ENCODE measurements at places on chromosomes 11 and 22. TPM values are rescaled to one million over a fixed set of nuclear protein-coding genes. Genes with fewer than 3 reads are reported as not detected.

The GSTT4 gene
- total RNA-seq: not detected

DNA sequence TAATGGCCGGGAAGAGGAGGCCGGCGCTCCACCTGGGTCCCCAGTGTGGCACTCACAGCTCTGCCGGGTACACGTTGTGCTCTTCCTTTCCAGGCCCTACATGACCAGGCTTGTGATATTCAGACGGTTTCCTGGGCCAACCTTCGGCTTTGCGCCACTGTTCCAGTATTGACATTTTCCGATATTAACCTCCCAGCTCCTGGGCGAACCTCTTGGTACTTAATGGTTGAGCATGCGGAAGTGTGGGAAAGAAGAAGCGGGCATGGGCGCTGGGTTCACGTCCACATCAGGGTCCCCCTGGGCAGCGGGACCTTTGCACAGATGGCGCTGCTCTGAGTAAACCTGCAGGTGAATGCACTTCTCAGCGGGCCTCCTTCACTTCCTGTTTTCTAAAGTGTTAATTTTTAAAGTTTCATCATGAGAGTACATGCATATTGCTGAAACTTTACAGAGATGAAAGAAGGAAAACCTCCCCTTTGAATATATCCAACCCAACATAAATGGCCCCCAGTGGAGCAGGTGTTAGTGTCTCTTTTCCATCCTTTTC lies 286.7 kb downstream of the TBC1D22A start:
- no peak for DNase-seq
- H3K27ac ChIP-seq: peak overlapping the region; percentile 1
- H3K4me3 ChIP-seq: no peak overlapping the region
- H3K4me1 ChIP-seq: peaks cover 40% of the 10 kb centered on the region
- peaks cover 9% of the 10 kb centered on the region for H3K36me3 ChIP-seq
- no peaks in the 10 kb centered on the region for H3K27me3 ChIP-seq

GRCh38 chr22:42621505-42622002 lies 6.9 kb upstream of the POLDIP3 start:
- peak overlapping the region; percentile 54 for H3K27ac ChIP-seq
- H3K4me1 ChIP-seq: peaks cover 12% of the 10 kb centered on the region
- H3K27me3 ChIP-seq: no peaks in the 10 kb centered on the region
- peaks cover 6% of the 10 kb centered on the region for H3K36me3 ChIP-seq
- DNase-seq: peak; percentile 84

GRCh38 chr11:32830413-32830738 lies 649 bp downstream of the PRRG4 start:
- H3K4me3 ChIP-seq: peak overlapping the region; percentile 83
- DNase-seq: no peak
- H3K4me1 ChIP-seq: peaks cover 17% of the 10 kb centered on the region
- no peaks in the 10 kb centered on the region for H3K36me3 ChIP-seq
- peak overlapping the region; percentile 89 for H3K27ac ChIP-seq

The CRACR2B gene
- total RNA-seq: 10.3 TPM

GRCh38 chr11:19117760-19118097 lies 761 bp downstream of the ZDHHC13 start:
- peaks cover 4% of the 10 kb centered on the region for H3K27me3 ChIP-seq
- peak overlapping the region; percentile 94 for H3K4me3 ChIP-seq
- peak overlapping the region; percentile 87 for H3K27ac ChIP-seq
- no peak for DNase-seq
- H3K36me3 ChIP-seq: peaks cover 11% of the 10 kb centered on the region

The PTPN5 gene
- total RNA-seq: 0.48 TPM

The ZP1 gene
- not detected for total RNA-seq

DNA sequence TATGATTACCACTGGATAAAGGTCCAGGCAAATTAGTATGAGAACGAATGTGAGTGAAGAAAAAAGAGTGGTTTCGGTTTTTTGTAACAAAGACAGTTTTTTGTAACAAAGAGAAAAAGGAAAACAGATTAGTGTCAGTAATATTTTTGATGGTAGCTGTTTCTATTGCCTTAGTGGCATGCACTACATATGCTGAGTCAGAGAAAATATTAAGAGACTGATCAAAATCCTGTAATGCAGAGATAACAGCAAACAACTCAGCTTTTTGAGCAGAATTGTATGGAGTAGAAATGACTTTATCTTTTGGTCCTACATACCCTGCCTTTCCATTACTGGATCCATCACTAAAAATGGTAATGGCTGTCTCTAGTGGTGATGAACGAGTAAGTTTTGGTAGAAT lies 22.7 kb upstream of the MTNR1B start:
- H3K36me3 ChIP-seq: peaks cover 4% of the 10 kb centered on the region
- H3K4me3 ChIP-seq: no peak overlapping the region
- peaks cover 10% of the 10 kb centered on the region for H3K4me1 ChIP-seq
- H3K27ac ChIP-seq: no peak overlapping the region

The MRPL21 gene
- 67.0 TPM for total RNA-seq

The MYBPC3 gene
- total RNA-seq: 1.8 TPM

The ANKRD13D gene
- 70.5 TPM for total RNA-seq

GRCh38 chr22:24494167-24494527 lies 985 bp upstream of the UPB1 start:
- peaks cover 17% of the 10 kb centered on the region for H3K4me1 ChIP-seq
- peak overlapping the region; percentile 44 for H3K4me3 ChIP-seq
- H3K27me3 ChIP-seq: peaks cover 59% of the 10 kb centered on the region

The TRIM51 gene
- not detected for total RNA-seq

The C11orf42 gene
- not detected for total RNA-seq

The SMIM38 gene
- 0.52 TPM for total RNA-seq

DNA sequence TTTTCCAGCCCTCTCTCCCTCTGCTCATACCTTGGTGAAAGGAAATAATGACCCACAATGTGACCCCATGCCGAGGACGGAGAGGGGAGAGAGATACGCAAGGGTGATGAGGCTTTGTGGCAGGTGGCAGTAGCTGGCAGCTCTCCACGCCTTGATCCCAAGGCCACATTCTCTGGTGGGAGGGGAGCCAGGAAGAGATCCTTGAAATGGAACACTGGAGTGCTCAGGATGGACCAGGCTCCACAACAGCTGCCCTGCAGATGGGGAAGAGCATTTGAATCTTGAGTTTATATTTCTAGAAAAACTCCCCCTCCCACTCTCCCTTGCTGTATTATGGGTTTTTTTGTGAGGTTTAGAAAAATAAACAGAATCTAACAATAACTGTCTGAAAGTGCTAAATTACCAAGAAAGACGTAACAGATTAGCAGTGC lies 61.6 kb upstream of the CDON start:
- no peak overlapping the region for H3K4me3 ChIP-seq
- no peak overlapping the region for H3K27ac ChIP-seq
- H3K27me3 ChIP-seq: peaks cover 2% of the 10 kb centered on the region
- DNase-seq: no peak

- no peak overlapping the region for H3K27ac ChIP-seq
- DNase-seq: no peak
- H3K4me1 ChIP-seq: peaks cover 6% of the 10 kb centered on the region
- no peaks in the 10 kb centered on the region for H3K36me3 ChIP-seq
- H3K4me3 ChIP-seq: no peak overlapping the region
Measured at GRCh38 chr22:24937114-24937513, 9.4 kb downstream of the LHFPL7 start.

The CD248 gene
- total RNA-seq: 31.9 TPM

DNA sequence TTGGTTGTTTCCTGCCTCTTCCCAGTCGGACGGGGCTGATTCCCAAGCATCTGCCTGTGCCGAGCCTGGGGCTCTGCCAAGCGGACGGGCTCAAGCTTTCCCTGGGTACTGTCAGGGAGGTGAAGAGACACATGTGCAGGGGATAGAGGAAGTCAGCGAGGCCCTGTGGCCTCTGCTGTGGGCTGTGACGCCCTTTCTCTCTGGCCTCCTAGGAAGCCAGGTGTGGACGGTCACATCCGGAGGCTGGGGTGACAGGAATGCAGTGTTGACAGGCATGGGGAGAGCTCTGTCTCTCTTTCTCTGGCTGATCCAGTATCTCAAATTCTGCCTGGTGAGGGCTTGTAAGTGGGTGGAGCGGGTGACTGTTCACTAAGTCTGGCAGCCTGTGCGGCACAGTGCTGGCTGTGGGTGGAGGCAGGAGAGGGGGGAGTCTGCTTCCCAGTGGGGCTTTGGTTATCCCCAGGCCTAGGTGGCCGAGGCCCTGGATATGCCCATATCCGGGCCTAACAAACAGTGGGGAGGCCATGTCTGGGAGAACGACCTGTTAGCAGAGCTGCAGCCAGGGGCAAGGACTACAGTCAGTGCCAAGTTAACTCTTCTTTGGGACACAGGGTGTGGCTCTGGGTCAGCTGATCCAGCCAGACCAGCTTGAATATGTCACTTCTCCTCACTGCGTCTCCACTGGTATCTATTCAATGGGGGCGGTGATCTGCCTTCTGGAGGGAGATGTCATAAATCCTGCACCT lies 1.9 kb downstream of the KCTD17 start:
- H3K4me3 ChIP-seq: peak overlapping the region; percentile 87
- no peak overlapping the region for H3K27ac ChIP-seq
- H3K36me3 ChIP-seq: no peaks in the 10 kb centered on the region
- DNase-seq: peak; percentile 58
- H3K4me1 ChIP-seq: peaks cover 12% of the 10 kb centered on the region

The OR1S1 gene
- total RNA-seq: not detected

GRCh38 chr22:38860283-38861169 lies 11.5 kb downstream of the CBX6 start:
- H3K27ac ChIP-seq: no peak overlapping the region
- H3K36me3 ChIP-seq: no peaks in the 10 kb centered on the region
- H3K4me1 ChIP-seq: peaks cover 11% of the 10 kb centered on the region
- no peak overlapping the region for H3K4me3 ChIP-seq
- DNase-seq: no peak
- H3K27me3 ChIP-seq: no peaks in the 10 kb centered on the region

- H3K27ac ChIP-seq: peak overlapping the region; percentile 56
- peak overlapping the region; percentile 44 for H3K4me3 ChIP-seq
- H3K27me3 ChIP-seq: no peaks in the 10 kb centered on the region
- peaks cover 36% of the 10 kb centered on the region for H3K36me3 ChIP-seq
- DNase-seq: no peak
Measured at GRCh38 chr22:24380220-24380904, 47.0 kb upstream of the ADORA2A start.

DNA sequence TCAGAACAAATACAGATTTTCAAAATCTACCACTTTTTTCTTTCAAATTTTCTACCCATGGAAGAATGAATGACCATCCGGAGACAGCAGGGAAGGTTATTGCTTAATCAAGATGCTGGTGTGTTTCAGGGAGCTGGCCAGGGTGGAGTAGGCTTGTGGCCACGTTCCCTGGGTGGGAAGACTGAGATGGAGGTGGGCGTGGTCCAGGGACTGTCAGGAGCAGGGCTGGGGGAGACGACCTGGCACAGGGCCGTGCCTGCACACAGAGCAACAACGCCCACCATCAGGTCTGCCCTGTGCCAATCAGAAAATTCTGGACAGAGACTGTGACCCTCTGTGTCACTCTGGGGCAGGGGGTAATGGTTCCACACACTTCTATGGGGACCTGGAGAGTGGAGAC lies 7.1 kb upstream of the APOBEC3H start:
- H3K4me1 ChIP-seq: peaks cover 13% of the 10 kb centered on the region
- H3K27me3 ChIP-seq: no peaks in the 10 kb centered on the region
- no peak overlapping the region for H3K4me3 ChIP-seq

DNA sequence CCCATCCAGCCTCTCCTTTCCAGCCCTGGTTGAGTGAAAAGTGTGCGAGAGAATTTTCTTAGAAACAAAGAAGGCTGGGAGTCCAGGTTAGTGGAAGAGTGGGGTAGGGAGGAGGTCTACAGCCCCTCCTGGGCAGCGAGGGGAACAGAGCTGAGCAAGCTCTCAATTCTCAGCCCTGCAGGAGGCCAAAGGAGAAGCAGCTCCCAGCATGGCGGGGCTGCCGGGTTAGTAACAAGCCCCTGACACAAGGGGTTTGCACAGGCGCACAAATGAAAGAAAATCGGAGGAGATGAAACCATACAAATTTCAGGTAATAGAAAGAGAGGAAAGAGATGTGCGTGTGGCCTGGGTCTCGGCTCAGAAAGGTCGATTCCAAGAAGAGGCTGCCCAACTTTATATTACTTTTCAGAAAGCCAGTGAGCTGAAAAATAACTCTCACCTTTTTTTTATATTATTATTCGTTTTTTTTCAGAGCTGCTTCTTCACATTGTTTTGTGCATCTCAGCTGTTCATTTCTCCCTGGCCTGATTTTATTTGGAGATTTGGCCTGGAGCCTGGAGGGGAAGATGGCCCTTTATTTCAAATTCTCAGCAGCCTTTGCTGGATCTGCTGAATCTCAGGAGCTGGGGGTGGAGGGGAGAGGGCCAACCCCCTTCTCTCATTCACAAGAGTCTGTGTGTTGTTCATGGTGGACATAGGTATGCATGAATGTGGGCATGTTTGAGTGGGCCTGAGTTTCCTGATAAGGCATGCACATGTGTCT lies 583.2 kb downstream of the BUD13 start:
- DNase-seq: no peak
- H3K27me3 ChIP-seq: no peaks in the 10 kb centered on the region

DNA sequence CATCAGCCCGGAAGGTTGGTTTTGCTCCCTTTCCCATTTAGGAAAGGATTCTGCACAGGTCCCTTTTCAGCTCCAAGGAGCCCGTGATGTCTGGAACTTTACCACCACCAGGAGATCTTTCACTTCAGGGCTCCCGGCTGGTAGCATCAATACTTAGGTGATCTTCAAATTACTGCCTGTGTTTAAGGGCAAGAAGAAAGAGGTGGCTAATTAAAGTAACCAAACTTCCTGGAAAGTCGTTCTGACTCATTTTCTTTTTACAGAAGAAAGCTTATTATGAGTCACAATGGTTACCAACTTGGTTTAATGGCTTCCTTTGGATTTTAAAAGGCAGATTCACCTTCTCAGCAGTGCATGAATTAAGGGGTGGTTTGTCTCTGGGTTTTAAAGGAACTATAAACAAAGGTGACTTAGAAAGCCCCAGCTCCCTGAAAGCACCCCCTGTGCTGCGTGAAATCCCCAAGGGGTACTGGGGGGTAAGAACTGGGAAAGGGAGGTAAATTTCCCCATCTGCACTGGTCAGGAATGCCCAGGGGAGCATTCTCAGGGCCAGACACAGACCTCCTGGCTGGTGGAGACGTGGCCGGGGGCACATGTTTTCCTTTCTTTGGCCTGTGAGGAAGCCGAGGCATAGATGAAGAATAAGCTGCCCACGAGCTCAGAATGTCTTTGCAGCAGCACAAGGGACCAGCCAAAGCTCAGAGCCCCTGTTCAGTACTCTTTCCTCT lies 8.8 kb downstream of the POU2F3 start:
- H3K27me3 ChIP-seq: peaks cover 87% of the 10 kb centered on the region
- H3K27ac ChIP-seq: no peak overlapping the region
- H3K36me3 ChIP-seq: no peaks in the 10 kb centered on the region
- H3K4me1 ChIP-seq: no peaks in the 10 kb centered on the region

- H3K4me3 ChIP-seq: peak overlapping the region; percentile 41
- peaks cover 8% of the 10 kb centered on the region for H3K36me3 ChIP-seq
- peak; percentile 84 for DNase-seq
- peaks cover 5% of the 10 kb centered on the region for H3K27me3 ChIP-seq
Measured at GRCh38 chr11:76799066-76799804, 16.1 kb downstream of the TSKU start.

- H3K27me3 ChIP-seq: peaks cover 17% of the 10 kb centered on the region
- DNase-seq: no peak
- H3K36me3 ChIP-seq: no peaks in the 10 kb centered on the region
- no peaks in the 10 kb centered on the region for H3K4me1 ChIP-seq
- no peak overlapping the region for H3K4me3 ChIP-seq
Measured at GRCh38 chr11:127223026-127223425, 222.5 kb upstream of the KIRREL3 start.
